ENCODE measurements at places on chromosomes 3 and 15.

- no peaks in the 10 kb centered on the region for H3K36me3 ChIP-seq
- peak overlapping the region; percentile 83 for H3K27ac ChIP-seq
- H3K27me3 ChIP-seq, result no peaks in the 10 kb centered on the region
- H3K4me1 ChIP-seq, result peaks cover 44% of the 10 kb centered on the region
Measured at GRCh38 chr3:136952292-136952691, 5.5 kb upstream of the IL20RB start.

GRCh38 chr15:81029414-81030300 lies 28.9 kb downstream of the TLNRD1 start:
- peaks cover 8% of the 10 kb centered on the region for H3K4me1 ChIP-seq
- DNase-seq, result peak; percentile 1
- H3K27me3 ChIP-seq, result no peaks in the 10 kb centered on the region
- no peak overlapping the region for H3K4me3 ChIP-seq
- no peaks in the 10 kb centered on the region for H3K36me3 ChIP-seq
- H3K27ac ChIP-seq, result no peak overlapping the region

DNA sequence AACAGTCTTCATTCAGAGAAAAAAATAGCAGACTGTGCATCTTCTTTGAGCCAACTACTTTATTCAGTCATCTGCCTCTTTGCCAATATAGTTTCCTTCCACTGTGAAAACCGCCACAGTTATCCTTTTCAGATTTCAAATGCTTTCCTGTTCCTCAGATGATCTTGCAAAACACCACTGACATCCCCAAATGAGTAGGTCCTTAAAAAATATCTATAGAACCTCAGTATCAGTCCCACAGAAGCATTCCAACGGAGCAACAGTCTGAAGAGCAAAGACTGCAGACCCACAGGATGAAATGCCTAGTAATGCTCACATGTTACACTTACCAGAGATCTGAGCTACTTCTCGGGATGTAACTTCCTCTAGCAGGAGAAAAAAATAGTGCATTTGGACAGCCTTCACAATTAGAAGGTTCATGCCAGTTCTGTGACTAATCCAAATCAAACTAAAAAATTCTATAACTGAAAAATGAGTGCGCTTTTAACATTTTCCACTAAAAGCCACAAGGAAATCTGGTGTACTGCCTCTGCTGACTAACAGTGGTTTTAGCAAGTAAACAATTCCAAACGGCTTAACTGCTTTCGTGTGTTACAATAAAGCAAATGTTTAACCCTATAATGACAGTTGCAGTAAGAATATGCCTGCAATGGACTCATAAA lies at the start of gene ANKRD28:
Gene ANKRD28, minus strand, starts transcription at position 338 of the 662 bp plus-strand sequence. CDS start 1,458 bp downstream, outside the sequence.
- H3K4me3 ChIP-seq, result peak within 1 kb of the TSS; percentile 36
- H3K27ac ChIP-seq, result peak within 1 kb of the TSS; percentile 89
- no peaks in the 10 kb centered on the region for H3K27me3 ChIP-seq
- no peaks in the 10 kb centered on the region for H3K36me3 ChIP-seq
- peak; percentile 59 for DNase-seq

- H3K36me3 ChIP-seq, result no peaks in the 10 kb centered on the region
- H3K27me3 ChIP-seq, result no peaks in the 10 kb centered on the region
- no peak for DNase-seq
Measured at GRCh38 chr3:113454057-113454456, 12.8 kb upstream of the CFAP44 start.

DNA sequence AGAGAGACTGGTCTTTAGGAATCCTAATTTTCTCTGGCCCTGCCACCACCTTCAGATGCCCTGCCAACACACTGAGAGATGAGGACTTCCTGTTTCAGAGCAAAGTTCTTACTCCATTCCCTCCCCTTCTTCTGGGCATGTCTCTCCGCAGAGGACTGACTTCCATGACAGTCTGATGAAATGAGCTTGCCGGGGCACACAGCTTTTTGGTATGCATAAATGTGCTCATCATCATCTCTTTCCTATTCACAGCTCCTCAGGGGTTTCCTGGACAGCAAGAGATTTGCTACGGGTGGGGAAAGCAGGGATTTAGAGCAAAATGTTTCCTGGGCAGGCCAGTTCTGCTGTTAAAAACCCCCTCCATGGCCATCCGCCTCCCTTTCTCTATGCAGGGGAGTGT lies 27.6 kb upstream of the SEMA6D start:
- H3K27ac ChIP-seq, result peak overlapping the region; percentile 64
- H3K27me3 ChIP-seq, result no peaks in the 10 kb centered on the region
- no peak for DNase-seq
- peaks cover 28% of the 10 kb centered on the region for H3K4me1 ChIP-seq

DNA sequence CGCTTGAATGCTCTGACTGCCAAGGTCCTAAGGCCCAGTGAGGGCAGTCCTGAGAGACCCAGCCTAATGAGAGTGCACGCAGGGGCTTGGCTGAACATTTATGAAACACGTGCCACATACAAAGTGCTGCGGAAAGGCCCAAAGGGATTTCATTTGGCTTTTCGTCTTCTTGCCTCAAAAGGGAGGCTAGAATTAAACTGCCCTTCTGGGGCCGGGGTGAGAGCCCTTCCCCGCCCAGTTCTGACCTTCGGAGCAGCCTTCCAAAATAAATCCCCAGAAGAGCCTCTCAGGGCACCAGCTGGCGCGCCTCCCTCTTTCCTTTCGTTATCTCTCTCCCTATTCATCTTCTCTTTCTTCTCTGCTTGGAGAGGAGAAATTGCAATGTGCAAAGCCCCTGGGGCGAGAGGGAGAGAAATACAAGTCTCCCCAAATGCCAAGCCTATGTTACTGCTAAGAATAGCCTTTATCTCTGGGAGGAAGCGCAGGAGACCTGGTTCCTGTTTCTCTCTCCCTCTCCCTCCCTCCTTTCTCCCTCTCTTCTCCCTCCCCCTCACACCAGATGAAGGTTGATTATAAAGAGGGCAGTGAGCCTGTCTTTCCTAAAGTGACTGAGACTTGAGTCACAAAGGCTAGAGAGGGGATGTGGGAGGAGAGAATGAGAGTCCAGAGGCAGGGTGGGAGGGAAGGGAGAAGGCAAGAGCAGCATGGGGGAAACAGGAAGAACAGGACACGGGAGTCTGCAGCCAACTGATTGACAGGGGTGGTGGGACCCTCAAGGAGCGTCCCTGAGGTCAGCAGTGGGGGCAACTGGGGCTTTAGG lies 36.7 kb upstream of the NDUFB4 start:
- peak overlapping the region; percentile 80 for H3K4me3 ChIP-seq
- H3K27me3 ChIP-seq, result no peaks in the 10 kb centered on the region
- peak overlapping the region; percentile 60 for H3K27ac ChIP-seq
- no peaks in the 10 kb centered on the region for H3K36me3 ChIP-seq

GRCh38 chr3:81502236-81502635 lies 259.2 kb downstream of the GBE1 start:
- H3K4me1 ChIP-seq, result peaks cover 8% of the 10 kb centered on the region
- DNase-seq, result no peak
- H3K36me3 ChIP-seq, result no peaks in the 10 kb centered on the region
- no peak overlapping the region for H3K27ac ChIP-seq

- H3K4me1 ChIP-seq, result peaks cover 7% of the 10 kb centered on the region
- no peak overlapping the region for H3K4me3 ChIP-seq
- DNase-seq, result no peak
- no peak overlapping the region for H3K27ac ChIP-seq
- no peaks in the 10 kb centered on the region for H3K36me3 ChIP-seq
Measured at GRCh38 chr3:184485241-184485640, 76.3 kb upstream of the EPHB3 start.

GRCh38 chr15:94457661-94458060 lies 226.3 kb downstream of the MCTP2 start:
- no peak for DNase-seq
- H3K27me3 ChIP-seq, result no peaks in the 10 kb centered on the region
- H3K36me3 ChIP-seq, result no peaks in the 10 kb centered on the region
- H3K4me3 ChIP-seq, result no peak overlapping the region
- no peaks in the 10 kb centered on the region for H3K4me1 ChIP-seq
- no peak overlapping the region for H3K27ac ChIP-seq

GRCh38 chr3:186400662-186401061 lies 38.6 kb upstream of the DGKG start:
- DNase-seq, result no peak
- H3K27ac ChIP-seq, result no peak overlapping the region
- no peaks in the 10 kb centered on the region for H3K36me3 ChIP-seq
- H3K27me3 ChIP-seq, result peaks cover 5% of the 10 kb centered on the region
- no peaks in the 10 kb centered on the region for H3K4me1 ChIP-seq
